Ovary (tissue), 10 donors: ENCODE measurements at places on chromosomes 11 and 22.

- H3K27me3 ChIP-seq: no peaks in the 10 kb centered on the region
- H3K4me1 ChIP-seq: no peaks in the 10 kb centered on the region
- H3K27ac ChIP-seq: no peak overlapping the region
- no peak overlapping the region for H3K4me3 ChIP-seq
- DNase-seq: no peak
These were observed 96.1 kb upstream of the THY1 start for GRCh38 chr11:119518746-119519730.

- H3K4me1 ChIP-seq: peaks cover 19% of the 10 kb centered on the region
- H3K27me3 ChIP-seq: no peaks in the 10 kb centered on the region
- DNase-seq: no peak
- peak overlapping the region; percentile 78 for H3K4me3 ChIP-seq
These were observed 314 bp downstream of the RIC8A start for GRCh38 chr11:207863-208180.

DNA sequence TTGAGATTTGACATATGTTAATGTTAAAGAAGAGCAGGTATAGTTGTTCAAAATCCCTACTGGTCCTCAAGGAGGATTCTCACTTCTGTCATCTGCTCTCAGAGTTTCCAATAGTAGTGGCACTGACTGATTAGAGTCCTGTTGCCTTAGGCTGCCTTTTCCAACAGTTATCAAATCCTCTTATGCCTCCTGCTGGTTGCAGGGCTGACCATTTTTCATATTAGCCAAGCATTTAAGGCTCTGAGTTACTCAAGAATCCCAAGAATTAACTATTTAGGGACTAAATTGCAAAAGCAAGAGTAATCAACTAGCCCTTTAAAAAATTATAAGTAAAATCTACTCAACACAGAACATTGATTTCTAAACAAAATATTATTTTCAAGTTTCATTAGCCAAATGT lies 212.0 kb upstream of the CHORDC1 start:
- H3K36me3 ChIP-seq: no peaks in the 10 kb centered on the region
- DNase-seq: no peak
- H3K27me3 ChIP-seq: no peaks in the 10 kb centered on the region
- H3K4me1 ChIP-seq: no peaks in the 10 kb centered on the region
- H3K4me3 ChIP-seq: no peak overlapping the region

- no peak for DNase-seq
- H3K36me3 ChIP-seq: no peaks in the 10 kb centered on the region
- H3K4me3 ChIP-seq: no peak overlapping the region
These were observed 193.5 kb downstream of the NAV2 start for GRCh38 chr11:19906126-19906525.

GRCh38 chr11:86692317-86692716 lies 19.9 kb upstream of the ME3 start:
- DNase-seq: no peak
- no peak overlapping the region for H3K27ac ChIP-seq
- H3K4me3 ChIP-seq: no peak overlapping the region
